ENCODE measurements at places on chromosomes 1 and 21.

GRCh38 chr1:169161496-169162194, 55.2 kb downstream of the ATP1B1 start:
- DNase-seq: no peak

GRCh38 chr1:179876300-179876715, 1.3 kb downstream of the TOR1AIP2 start:
- DNase-seq: no peak

- no peak for DNase-seq
Measured at GRCh38 chr1:76247261-76247852, 172.8 kb downstream of the ST6GALNAC3 start.

GRCh38 chr1:69567652-69568420, at the start of gene LRRC7:
Gene LRRC7, plus strand, starts transcription at chr1:69567922. Its CDS starts 718 bp downstream, at chr1:69568640.
- DNase-seq: no peak

DNA sequence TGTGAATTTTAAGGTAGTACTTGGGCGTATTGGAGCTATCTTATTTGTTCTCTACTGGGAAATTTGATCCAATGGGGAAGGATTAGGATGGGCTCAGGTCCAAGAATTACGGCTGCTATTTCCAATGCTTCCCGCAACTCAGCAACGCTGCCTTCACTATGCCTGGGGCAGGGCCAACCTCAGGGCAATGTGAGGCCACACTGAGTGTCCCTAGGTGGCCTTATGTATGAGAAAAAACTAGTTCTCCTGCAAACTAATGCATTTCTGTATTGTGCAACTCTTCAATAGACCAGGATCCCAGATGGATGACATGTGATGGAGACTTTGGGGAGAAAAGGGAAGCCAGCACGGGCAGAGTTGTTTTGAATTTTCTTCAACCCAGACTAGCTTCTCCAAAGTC, 168.1 kb downstream of the DUSP10 start:
- no peak for DNase-seq

DNA sequence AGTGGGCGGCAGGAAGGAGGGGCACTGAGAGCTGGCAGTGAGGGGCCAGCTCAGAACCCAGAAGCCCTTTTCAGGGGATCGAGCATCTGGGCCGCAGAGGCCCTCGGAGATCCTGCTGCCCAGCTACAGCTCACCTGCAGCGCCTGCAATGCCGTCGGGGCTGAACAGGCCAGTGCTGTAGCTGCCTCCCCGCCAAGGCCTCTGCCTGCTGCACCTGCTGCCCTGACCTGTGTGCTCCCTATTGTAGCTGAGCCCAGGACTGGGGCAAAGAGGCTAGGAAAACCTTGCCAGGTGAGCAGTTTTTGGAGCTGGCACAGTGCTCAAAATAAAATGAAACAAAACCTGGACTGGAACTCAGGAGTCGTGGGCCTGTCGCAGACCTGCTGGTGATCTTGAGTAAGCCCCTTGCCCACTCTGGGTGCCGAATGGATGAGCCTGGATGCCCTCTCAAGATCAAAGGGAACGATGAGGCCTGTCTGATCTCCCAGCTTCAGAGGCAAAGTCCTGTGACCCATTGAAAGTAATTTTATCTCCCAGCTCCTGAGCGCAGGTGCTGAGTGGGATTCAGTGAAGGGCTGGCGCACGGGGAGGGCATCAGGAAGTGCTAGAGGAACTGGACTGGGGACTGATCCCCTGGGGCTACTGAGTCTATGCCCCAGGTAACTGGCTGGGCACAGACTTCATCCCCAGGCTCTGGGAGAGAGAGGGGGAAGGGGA, 154.6 kb downstream of the FOXD2 start:
- no peak for DNase-seq

GRCh38 chr1:39623053-39623452, 16.4 kb downstream of the HEYL start:
- peak; percentile 88 for DNase-seq

- no peak for DNase-seq
Measured at GRCh38 chr1:56284928-56285327, 294.4 kb downstream of the PLPP3 start.

Measured in coronary artery (tissue), 2 donors.